NCI-H1417 treated with DMSO at 0.1 percent for 48 hours (cell line): ENCODE measurements at places on chromosomes 4 and X.

- DNase-seq, result no peak
Measured at GRCh38 chr4:135949931-135950330, 1582.4 kb downstream of the PCDH18 start.

- DNase-seq, result no peak
Measured at GRCh38 chr4:17770845-17771244, 10.6 kb downstream of the FAM184B start.

- no peak for DNase-seq
Measured at GRCh38 chr4:24551492-24552289, 32.7 kb downstream of the DHX15 start.

- DNase-seq, result no peak
Measured at GRCh38 chr4:20496068-20496467, 204.2 kb upstream of the PACRGL start.

- DNase-seq, result no peak
Measured at GRCh38 chr4:28772066-28772465, 1911.4 kb downstream of the STIM2 start.

- DNase-seq, result no peak
Measured at GRCh38 chr4:134278675-134279074, 77.1 kb upstream of the PABPC4L start.

GRCh38 chrX:67536564-67536963, 7.3 kb upstream of the AR start:
- DNase-seq, result no peak

GRCh38 chr4:24611575-24611974, 27.2 kb upstream of the DHX15 start:
- no peak for DNase-seq

- no peak for DNase-seq
Measured at GRCh38 chr4:94469221-94469784, 17.6 kb downstream of the PDLIM5 start.

DNA sequence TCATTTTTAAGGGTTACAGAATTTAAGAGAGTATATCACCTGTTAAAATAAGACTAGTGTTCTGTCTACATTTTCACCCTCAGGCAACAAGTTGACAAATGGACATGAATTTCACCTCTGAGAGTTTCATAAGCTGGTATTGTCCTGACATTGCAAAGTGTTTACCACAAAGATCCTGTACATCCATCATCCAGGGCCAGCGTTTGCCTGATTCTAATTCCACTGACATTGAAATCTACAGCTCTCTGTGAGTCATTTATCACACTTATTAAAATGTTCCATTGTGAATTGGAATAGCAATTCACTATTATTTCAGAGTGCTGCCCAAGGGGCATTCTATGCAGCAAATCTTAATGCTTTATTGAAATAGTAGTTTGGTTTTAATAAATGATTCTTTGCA, 1499.4 kb upstream of the PCDH7 start:
- no peak for DNase-seq

- DNase-seq, result no peak
Measured at GRCh38 chr4:70713453-70714078, 8.2 kb upstream of the RUFY3 start.

GRCh38 chr4:95105112-95105511, 347.4 kb downstream of the BMPR1B start:
- no peak for DNase-seq

- DNase-seq, result no peak
Measured at GRCh38 chr4:187108845-187109244, 385.2 kb upstream of the FAT1 start.

GRCh38 chrX:135923353-135923752, 29.8 kb downstream of the SAGE1 start:
- no peak for DNase-seq

DNA sequence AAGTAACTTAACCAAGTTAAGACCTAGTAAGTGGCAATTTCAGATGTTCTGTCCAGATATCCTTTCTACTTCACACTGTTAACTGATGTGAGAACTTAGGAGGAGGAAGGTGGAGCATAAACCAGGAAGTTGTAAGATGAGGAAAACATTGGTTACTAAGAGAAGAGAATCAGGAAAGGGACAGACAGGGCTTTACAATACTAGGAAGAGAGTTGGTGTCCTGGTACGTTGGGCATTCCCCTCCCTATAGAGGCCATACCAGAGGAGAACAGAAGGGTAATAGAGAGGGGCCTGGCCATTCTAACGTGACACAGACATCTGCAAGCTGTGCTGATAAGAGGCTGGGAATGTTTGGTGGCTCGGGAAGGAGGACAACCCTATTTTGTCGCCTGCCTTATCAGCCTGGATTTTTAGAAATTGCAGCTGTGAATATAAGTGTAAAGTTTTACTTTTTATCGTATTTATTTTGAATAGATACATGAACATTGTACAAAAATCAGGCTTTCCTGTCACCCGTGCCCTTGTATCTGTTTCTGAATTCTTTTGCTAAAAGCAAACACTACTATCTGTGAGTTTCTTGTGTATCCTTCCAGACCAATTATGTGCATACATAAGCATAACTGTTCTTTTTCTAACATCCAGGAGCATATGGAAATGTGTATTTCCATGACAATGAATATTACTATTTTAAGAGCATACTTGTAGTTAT, 53.5 kb upstream of the HPRT1 start:
- no peak for DNase-seq

- DNase-seq, result no peak
Measured at GRCh38 chr4:165368114-165368513, 10.7 kb upstream of the CPE start.

- DNase-seq, result no peak
Measured at GRCh38 chrX:11585174-11585573, 80.5 kb downstream of the ARHGAP6 start.

DNA sequence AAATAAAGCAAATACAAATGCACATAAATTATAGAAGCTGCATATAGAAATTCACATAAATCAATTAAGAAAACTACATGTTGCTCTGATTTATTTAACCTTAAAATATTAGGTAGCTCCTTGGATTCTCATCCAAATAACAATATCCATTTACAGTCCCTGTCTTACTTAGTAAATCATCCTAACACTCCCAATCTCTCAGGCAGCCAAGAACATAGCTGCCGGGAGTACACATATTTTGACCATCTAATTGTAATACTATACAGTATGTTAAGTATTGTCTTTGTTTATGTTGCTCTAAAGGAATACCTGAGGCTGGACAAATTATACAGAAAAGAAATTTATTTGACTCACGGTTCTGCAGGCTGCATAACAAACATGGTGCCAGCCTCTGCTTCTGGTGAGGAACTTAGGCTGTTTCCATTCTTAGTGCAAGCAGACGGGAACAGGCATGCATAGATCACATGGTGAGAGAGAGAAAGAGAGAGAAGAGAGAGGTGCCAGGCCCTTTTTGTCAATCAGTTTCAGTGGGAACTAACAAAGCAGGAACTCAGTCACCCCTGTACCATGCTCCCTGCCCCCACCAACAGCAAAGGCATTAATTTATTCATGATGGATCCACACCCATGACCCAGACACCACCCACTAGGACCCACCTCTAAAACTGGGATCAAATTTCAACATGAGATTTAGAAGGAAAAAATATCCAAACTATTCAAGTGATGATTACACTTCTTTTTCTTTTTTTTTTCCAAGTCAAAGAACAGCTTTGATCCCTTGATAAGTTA, 614.8 kb upstream of the TECRL start:
- DNase-seq, result no peak

- no peak for DNase-seq
Measured at GRCh38 chr4:41949531-41949930, 14.3 kb downstream of the TMEM33 start.

DNA sequence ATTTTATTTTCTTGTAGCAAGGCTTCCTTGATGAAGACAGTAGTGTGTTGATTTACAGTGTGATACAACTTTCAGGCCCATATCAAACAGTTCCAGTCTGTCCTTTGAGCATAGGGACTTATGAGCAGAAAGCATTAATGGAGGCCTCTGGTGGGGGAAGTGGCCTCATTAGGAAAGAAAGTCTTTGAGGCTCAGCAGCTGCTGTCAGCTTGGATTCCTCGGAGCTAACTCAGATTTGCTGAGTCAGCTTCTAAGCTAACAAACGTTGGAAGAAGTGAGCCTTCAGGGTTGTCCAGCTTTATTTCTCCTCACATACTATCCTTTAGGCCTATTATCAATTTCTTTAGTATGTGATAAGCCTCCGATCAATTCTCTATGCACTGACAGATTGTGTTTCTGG, 15.8 kb upstream of the SFRP2 start:
- no peak for DNase-seq

DNA sequence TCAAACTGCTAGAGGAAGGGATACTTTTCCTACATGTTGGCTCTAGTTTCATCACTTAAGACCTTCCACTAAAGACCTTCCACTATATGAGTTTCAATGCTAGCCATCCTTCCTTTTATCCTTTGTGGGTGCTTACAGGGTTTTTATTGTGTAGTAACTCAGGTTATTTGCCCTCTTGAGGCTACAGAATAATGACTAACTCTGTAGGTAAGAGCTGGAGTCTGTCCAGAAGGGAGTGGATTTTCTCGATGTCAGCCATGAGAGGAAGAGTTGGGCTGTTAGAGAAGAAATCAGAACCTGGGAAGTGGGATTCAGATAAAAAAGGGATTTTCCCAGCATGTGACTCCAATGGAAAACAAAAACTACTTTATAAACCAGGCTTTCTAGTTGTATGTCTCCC, 27.5 kb upstream of the HERC5 start:
- DNase-seq, result no peak

DNA sequence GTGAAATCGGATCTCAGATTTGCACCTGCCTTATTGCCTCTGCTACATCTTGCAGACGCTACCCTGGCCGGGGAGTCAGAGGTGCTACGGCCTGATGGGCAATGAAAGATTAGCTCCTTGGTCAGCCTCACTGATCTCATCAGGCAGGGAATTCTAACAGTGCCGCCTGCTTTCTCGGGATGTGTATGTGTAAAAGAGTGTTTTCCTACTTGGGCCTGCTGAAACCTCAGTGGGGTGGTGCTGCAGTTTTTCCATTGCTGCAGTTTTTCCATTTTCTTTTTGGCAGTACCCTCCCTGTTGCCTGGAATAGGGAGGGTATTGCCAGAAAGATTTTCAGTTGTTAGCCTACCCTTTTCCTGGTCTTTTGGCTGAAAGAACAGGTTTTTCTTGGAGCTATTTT, 117.5 kb downstream of the CDKL5 start:
- DNase-seq, result no peak

GRCh38 chr4:5878359-5878758, 14.5 kb downstream of the CRMP1 start:
- DNase-seq, result no peak

DNA sequence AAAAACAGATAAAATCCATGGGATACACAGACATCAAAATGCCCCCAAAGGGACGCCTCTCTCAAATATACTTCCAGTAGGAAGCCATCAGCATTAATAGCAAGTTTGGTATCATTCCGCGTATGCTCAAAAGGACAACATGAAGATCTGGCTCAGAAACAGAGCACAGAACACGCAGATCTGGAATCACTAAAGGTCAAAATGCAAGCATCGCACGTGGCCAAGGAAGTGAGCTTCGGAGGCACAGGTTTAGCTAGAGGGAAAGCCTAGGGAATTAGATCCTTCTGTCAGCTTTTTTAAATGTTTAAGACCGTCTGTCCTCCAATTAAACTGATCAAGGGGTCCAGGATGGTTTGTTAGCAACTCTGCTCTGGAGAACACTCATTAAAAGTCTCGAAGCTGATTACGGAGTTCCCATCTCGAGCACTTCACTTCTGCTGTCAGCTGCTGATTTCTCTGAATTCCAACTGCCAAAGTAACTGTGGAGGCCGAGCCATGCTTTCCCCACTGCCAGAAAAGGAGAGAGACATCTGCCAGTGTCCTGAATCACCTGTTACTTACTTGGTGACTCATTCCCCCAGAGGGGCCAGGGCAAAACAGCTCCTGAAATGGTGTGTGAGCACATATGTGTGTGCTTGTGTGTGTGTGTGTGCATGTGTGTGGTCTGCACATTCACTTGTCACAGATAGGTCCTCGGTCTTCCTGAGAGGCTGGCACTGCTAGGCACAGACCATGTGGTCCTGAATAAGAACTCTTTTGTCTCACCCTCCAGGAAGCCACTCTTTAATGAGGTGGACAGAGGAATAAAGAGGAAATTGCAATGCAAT, 177.7 kb upstream of the PPARGC1A start:
- DNase-seq, result no peak

DNA sequence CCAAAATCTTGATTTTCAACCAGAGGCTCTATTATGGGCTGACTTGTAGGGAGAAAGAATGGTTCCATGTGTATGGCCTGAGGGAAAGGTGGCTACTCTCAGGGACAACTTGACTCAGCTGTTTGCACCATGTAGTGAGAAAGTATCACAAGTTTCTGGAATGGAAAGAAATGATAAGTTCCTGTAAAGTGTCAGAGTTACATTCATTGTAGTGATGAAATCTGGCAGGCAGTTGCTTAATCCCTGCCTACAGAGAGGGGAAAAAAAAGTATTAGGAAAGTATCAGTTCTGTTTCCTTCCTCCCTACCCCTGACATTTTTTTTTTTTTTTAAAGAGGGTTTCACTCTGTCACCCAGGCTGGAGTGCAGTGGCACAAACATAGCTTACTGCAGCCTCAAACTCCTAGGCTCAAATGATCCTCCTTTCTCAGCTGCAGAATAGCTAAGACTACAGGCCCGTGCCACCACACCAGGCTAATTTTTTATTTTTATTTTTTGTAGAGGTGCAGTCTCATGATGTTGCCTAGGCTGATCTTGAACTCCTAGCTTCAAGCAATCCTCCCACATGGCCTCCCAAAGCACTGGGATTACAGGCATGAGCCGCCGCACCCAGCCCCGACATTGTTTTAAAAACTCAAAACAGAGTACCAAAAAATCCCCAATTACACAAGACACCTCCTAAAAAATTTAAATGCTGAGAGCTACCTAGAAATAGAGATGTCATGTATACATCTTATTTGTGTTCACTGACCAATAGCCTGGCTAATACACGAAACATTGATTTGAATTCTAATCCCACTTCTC, 4.8 kb upstream of the FBXL5 start:
- no peak for DNase-seq

GRCh38 chr4:6437826-6438238, 34.6 kb downstream of the PPP2R2C start:
- no peak for DNase-seq

DNA sequence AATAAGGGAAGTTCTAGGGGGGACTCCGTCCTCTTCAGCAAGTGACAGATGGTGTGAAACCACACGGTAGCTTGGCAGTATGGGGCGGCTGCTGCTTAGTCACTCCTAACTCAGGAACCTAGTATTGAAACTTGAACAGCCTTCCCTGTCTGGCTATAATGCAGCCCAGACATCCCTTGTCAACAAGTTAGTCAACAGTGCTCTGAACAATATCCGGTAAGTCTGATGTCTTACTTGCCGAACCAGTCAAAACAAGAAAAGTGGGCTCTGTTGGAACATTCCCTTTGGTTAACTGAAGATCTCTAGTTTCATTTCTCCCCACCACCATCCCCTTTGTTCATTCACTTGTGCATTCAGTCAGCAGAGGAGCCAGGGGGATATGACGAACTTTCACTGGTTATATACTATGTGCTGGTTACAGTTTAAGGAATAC, 18.7 kb upstream of the CXCL13 start:
- DNase-seq, result no peak

- DNase-seq, result no peak
Measured at GRCh38 chr4:181350615-181351415, 892.4 kb upstream of the TENM3 start.

DNA sequence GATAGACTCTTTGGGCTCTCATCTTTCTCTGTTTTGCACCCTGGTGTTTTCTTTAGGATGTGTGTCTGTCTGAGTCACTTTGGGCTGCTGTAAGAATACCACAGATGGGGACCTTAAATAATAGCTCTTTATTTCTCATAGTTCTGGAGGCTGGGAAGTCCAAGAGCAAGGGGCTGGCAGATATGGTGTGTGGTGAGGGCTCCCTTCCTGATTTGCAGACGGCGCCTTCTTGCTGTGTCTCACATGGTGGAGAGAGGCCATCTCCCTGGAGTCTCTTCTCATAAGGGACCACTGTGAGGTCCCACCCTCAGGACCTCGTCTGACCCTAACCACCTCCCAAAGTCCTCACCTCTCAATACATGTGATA, 93.7 kb upstream of the ADRA2C start:
- DNase-seq, result no peak
